ENCODE measurements at places on chromosomes 7 and 10. TPM values are rescaled to one million over a fixed set of nuclear protein-coding genes. Genes with fewer than 3 reads are reported as not detected.

DNA sequence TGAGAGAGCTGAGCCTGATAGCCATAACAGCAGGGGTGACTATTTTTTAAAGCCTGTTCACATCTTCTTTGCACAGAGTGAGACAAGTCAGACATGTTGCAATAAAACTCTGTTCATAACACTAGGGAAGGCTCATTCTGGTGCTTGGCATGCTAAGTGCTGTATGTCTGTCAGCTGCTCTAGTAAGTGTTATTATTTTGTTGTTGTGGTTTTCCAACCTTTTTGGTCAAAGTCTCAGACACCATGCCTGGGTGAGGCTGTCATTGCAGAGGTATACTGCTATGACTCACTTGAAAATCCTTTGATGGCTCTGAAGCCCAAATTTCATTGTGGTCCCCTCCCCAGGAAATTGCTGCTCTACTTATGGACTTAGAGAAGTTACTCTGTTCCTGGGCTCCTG is 129.7 kb downstream of the ADRA2A start:
- DNase-seq = no peak

GRCh38 chr7:1725199-1725690 is 55.2 kb downstream of the ELFN1 start:
- no peak for DNase-seq

The IL2RA gene
- total RNA-seq = 2.4 TPM

The CFAP43 gene
- total RNA-seq = 0.06 TPM

DNA sequence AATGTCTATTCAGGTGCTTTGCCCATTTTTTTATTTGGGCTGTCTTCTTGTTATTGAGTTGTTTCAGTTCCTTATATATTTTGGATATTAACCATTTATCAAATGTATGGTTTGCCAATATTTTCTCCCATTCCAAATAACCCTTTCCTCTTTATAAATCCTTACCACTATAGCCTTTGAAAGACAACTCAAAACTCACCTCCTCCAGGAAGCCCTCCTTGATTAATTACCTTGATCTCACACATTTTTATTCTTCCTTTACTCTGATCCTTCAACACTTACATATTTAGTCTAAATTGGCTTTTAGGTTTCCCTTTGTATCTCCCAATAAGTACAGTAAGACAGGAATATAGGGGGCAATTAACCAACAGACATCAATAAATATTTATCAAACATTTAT is 42.9 kb downstream of the NRCAM start:
- no peak for DNase-seq

- no peak for DNase-seq
These were observed 87.7 kb upstream of the PDK4 start for GRCh38 chr7:95684037-95684436.

DNA sequence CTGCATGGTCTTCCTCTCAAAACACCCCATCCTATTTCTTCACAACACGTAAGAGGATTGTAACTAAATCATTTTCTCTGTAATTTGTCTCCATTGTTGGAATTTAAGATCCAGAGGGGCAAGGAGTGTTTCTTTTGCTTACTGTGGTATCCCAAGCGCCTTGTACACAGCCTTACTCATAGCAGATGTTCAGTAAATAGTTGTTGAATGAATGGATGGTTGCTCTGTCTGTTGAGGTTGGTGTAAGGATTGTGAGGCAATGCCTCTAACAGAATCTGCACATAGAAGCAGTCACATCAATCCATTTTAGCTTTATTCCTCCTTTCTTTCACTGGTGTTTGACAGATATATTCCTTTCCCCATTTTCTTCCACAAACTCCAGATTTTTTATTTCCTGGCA is 90.1 kb downstream of the ZNF365 start:
- DNase-seq = no peak

The VWC2 gene
- not detected for total RNA-seq

DNA sequence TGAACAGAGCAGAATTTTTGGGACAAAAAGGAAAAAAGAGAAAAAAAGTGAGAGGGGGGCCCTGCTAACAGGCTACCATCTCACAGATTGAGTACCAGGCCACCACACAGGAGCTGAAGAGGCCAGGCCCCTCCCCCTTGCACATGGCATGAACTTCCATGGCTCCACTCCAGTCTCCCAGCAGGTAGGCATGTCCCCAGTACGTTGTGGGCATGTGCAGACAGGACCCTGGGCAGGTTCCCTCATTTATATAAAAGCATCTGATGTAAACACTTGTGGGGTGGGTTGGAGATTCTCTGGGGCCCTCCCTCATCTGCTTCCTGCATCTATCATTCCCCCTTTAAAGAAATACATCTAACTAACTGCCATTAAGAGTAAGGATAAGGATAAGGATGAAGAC is 45.0 kb upstream of the AKR1C1 start:
- DNase-seq = no peak

- no peak for DNase-seq
These were observed 490.5 kb upstream of the ANKRD30A start for GRCh38 chr10:36634916-36635315.

The SFTPA1 gene
- not detected for total RNA-seq

The GBX1 gene
- total RNA-seq = not detected

DNA sequence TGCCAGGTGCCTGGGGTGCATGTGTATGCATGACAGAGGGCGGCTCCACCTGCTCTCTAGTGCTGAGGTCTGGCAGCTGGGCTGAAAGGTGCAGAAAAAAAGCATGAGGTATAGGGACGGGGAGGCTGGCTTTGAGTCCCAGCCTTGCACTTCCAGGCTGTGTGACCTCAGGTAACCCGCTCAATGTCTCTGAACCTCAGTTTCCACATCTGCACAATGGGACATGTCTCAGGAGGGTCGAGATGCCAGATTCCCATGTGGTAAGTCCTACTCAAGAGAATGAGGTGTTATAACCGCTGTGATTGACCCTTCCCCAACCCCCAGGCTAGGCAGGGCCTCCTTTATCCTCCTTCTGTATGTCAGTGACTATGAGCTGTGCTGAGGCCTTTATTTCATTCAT is 48.8 kb downstream of the ARHGAP22 start:
- no peak for DNase-seq

DNA sequence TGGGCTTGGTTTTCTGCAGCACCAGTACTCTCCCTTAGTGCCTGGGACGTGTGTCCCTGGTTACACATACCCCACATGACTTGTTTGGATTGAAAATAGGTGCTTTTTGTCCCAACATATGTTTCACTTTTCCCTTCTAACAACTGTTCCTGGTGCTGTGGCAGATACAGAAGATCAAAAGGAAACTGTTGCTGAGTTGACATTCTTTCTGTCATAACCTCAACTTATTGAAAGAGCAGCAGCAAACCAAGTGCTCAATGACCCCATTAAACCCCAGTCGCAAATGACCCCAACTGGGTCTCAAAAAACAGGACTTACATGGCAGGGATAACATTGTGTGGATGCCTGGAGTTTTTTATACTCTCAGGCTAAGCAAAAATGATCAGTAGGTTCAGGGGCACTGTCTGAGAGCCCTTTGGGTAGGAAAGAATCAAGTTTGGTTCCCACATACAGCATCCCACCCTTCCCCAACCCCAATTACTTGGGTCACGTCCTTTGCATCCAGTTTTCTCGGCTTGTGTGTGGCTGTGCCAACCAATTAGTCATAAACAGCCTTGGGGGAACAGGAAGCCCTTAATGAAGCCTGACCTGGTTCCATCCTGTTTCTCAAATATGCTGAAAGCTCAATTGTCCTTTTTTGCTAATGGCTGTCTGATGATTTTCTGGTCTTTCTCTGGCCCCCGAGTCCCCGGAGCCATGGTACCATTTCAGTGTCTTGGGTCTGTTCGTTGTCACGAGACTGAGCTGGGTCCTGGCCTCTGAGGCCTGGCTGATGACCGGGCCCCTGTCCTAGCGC is 4.9 kb downstream of the HKDC1 start:
- no peak for DNase-seq

DNA sequence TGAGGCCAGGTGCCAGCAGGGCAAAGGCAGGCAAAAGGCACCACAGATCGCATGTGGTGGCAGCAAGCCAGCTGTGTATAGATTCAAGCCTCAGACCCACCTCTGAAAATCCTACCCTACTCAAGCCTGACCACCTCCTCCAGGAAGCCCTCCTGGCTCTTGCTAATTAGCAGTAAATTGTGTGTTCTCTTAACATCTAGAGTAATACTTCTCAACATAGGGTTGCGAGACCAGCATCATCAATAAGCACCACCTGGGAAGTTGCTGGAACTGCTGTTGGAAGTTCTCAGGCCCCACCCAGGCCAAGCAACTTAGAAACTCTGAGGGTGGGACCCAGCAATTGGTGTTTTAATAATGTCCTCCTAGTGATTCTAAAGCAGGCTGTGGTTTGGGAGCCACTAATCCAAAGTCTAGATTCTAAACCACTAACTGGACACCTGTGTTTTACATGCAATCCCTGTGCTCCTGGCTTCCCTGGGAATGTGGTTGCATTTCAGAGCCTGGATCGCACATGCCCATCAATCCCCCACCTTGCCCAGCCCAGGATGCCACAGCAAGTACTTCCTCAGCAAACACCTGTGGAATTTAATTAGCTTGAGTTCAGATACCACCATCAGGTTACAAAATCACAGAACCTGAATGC is 46.2 kb downstream of the KCNMA1 start:
- no peak for DNase-seq

The RASSF4 gene
- 122 TPM for total RNA-seq

The CDHR1 gene
- total RNA-seq = 0.35 TPM

DNA sequence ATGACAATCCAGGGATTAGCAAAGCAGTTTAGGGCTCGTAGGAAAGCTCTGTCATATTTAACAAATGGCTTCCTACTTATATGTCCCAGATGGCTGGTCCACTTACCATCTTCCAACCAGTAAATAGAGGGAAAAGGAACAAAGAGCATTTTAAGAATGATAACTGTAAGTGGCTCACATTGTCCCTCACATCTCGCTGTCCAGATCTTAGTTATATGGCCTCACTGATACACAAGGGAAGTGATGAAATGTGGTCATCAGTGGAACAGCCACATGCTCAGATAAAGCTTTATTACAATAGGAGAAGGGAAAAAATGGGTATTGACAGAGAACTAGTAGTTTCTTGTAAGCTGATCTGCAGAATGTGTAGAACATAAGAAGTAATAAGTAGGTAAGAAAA is 35.8 kb downstream of the IQUB start:
- DNase-seq = no peak

The KEL gene
- total RNA-seq = not detected

DNA sequence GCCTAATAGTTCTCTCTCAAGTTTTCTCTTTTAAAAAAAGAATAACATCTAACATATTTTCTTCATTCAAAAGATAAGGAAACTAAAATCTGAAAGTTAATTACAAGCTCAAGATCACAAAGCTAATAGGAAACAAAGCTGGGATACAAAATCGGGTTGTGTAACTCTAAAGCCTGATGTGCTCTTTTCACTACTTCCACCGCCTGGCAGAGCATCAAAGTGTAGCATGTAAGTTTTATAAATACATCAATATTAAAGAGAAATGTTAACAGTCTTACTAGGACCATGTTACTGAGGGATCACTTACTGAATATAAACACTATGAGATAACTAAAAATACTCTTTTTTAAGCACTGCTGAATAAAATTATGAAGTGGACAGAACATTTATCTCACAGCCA is 97.2 kb downstream of the KMT2C start:
- no peak for DNase-seq

The TUBB8 gene
- total RNA-seq = not detected

The HOXA7 gene
- total RNA-seq = 7.5 TPM

- no peak for DNase-seq
These were observed 502.4 kb downstream of the GRID1 start for GRCh38 chr10:85864173-85864549.

GRCh38 chr10:84395581-84395980 is 67.2 kb downstream of the CCSER2 start:
- DNase-seq = no peak

DNA sequence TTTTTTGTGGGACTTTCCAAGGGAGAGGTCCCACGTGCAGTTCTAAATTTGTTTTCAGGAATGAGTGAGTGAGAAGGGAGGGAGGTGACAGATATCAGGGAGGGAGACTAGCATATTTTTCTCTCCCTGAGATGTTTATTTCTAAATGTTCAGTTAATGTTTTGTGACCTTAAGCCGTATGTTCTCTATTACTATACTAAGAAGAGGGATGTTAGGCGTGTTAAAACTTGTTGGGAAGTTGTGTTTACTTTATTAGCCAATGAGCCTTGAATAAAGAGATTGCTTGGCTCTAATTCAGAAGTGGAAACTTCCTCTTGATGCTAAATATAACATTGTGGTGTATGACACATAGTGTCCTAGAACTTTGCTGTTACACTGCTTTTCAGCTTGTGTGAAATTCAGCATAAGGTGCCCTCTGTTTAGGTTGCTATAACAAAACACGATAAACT is 37.3 kb downstream of the DNAH11 start:
- DNase-seq = no peak

The VSTM4 gene
- 41.7 TPM for total RNA-seq

DNA sequence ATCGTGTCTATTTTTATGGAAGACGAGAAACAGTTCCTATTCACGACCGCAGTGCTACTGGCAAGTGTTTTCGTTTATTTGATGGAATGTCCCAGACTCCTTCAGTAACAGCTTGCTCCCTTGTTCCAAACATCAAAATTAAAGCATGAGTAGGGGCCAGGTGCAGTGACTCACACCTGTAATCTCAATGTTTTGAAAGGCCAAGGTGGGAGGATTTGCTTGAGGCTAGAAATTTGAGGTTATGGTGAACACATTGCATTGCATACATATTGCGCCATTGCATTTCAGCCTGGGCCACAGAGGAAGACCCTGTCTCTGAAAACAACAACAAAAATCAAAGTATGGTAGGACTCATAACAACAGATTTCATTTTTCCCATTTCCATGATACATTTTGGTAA is 22.8 kb downstream of the PTTG1IP2 start:
- DNase-seq = no peak

- no peak for DNase-seq
These were observed 95.4 kb downstream of the HIPK2 start for GRCh38 chr7:139682136-139683013.

GRCh38 chr10:4250587-4250887 is 465.5 kb upstream of the KLF6 start:
- DNase-seq = no peak

The PVRIG gene
- not detected for total RNA-seq

DNA sequence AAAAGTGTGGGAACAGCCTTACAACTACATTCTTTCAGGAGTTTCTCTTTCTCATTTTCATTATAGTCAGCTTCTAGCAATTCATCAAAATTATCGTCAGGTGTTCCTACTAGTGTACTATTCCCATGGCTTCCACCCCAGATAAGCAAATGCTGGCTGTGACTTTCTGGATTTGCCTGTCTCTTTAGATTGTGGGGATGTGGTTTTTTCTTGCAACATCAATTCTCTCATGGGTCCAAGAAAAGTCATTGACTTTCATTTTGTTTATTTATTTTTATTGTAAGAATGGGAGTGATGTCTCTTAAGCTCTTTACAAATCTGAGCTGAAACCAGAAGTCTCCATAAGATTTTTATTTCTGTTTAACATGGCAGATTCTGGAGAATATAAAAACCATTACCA is 349.7 kb upstream of the SEMA3C start:
- no peak for DNase-seq
